ENCODE measurements at places on chromosomes 5 and 9.

DNA sequence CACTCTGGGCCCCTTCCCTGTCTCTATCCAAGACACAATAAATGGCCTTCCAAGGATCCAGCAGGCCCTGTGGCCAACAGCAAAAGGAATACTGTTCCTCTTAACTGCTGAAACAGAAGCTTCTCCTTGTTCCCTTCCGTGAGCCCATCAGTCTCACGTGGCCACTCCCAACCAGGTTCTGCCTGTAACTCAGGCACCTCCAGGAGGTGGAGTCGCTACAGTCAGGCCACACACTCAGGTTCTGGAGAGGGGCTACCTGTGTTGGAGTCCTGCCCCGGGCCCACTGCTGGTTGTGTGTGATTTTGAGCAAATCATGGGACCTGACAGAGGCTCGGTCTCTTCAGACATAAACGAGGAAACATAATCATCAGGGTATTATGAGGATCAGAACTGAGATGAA is 10.3 kb downstream of the FAT2 start:
- no peak for DNase-seq

DNA sequence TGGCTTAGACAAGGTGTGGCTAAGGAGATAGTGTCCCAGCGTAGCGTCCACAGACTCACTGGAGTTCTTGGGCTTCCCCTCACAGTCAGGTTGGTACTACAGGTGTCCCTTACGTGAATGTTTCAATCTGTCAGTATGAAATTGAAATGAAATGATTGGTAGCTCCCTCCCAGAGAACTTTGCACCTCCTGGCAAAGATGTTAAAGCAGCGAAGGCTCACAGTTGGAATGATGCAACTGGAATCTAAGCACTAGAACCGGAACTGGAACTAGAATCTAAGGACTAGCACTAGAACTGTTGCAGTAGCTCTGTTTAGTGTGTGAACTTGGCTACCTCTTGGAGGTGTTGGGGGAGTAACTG is 1.1 kb downstream of the SLC31A1 start:
- DNase-seq = no peak

DNA sequence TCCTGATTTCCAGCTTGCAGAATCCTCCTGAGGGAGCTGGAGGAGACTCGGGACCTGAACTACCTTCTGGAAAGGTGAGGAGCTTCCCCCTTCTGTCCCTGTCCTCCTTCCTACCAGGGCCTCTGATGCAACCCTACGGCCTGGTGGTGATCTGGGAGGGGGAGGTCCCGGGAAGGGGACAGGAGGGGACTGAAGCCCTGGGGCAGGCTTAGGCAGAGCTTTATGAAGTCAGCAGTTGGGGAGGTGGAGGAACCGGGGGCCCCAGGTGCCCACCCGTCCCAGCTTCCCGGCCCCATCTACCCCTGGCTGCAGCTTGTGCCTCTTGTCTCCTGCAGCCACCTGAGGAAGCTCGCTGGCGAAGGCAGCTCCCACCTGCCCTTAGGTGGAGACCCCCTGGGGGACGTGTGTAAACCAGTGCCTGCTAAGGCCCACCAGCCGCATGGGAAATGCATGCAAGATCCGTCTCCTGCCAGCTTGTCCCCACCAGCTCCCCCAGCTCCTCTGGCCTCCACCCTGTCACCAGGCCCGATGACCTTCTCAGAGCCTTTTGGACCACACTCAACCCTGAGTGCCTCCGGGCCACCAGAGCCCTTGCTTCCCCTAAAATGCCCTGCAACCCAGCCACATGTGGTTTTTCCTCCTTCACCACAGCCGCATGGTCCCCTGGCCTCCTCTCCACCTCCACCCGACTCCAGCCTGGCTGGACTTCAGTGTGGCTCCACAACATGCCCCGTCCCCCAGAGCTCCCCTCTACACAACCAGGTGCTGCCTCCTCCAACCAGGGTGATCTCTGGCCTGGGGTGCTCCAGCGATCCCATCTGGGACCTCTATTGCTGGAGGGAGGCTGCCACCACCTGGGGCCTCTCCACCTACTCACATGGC is 2.1 kb downstream of the SPATA31E1 start:
- DNase-seq = no peak

DNA sequence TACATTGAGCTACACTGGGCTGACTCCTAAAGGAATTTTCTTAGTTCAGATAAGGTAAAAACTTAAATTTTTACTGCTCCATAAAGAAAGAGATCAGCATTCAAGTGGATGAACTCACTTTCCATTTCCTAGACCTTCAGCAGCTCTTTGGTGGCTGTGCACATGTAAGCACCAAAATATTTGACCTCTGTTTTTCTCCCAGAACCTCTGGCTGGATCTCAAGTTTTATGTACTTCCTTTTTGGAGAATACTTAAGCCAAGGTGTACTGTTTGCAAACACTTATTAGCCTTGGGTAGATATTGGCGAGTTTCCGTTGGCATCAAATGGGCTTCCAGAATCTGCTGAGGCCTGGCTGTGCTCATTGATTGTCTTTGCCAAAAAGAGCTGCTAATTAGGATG is 10.3 kb downstream of the TNC start:
- DNase-seq = no peak

DNA sequence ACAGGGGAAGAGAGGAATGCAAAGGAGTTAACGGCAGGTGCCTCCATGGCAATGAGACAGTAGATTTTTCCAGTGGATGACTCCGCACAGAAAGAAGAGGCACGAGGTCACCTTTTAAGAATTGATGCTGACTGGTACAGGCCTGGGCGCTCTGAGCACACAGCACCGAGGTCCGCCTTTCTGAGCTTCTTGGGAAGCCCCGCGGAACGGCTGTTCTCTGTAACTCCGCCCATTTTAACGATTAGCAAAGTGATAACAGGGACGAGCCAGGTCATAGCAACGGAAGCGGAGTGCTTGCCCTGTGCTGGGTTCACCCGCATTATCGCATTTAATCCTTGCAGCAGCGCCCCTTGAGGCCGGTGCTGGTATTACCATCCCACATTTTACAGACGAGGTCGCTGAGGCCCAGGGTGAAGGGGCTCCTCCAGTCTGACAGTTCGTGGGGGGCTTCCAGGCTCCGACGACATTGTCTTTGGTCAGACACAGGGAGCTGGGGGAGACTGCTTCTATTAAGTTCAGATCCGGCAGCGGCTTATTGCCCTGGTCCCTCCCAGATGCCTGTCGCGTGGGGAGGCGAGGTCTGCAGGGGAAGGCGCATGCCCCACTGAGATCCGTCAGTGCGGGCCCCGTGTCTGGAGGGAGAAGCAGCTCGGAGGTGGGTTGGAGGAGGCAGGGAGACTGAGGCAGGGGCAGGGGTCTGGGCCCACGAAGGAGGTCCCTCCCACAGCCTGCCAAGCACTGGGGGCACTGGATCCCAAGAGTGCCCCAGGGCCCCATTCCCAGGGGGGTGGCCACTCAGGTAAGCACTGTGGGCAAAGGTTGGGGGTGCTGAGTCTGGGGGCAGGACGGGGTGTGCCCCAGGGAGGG is 22.3 kb upstream of the HMCN2 start:
- peak; percentile 87 for DNase-seq

DNA sequence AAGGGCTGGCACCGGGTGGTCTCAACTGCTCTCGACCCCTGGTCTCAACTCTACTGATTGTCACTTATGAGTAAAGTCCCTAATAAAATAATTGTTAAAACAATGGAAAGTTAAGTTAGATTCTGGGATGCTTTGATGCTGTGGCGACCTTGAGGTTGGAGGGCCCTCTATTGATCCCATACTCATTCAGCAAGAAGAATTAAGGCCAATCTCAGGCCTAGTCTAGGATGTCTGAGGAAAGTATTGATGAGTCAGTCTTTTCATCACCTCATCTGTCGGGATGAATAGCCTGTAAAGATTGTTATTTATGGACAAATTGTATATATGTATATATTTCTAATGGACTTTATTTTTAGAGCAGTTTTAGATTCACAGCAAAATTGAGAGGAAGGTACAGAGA is 50.8 kb downstream of the WDR36 start:
- DNase-seq = no peak

GRCh38 chr9:108551030-108551841 is 304.6 kb downstream of the ACTL7B start:
- no peak for DNase-seq

DNA sequence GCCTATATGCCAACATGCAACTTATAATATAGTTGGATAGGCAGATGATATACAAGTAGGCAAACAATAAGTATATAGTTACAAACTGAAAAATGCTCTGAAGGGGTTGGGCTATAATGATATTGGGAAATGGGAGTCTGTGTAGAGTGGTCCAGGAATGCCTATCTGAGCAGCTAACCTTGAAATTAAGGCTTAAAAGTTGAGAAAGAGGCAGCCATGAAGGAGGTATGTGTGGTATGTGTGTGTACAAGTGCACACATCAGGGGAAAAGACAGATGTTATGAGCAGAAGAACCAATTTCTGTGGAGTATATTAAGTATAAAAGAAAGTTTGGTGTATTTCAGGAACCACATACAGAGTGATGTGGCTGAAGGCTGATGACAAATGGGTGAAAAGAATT is 154.9 kb upstream of the PAPPA start:
- no peak for DNase-seq

DNA sequence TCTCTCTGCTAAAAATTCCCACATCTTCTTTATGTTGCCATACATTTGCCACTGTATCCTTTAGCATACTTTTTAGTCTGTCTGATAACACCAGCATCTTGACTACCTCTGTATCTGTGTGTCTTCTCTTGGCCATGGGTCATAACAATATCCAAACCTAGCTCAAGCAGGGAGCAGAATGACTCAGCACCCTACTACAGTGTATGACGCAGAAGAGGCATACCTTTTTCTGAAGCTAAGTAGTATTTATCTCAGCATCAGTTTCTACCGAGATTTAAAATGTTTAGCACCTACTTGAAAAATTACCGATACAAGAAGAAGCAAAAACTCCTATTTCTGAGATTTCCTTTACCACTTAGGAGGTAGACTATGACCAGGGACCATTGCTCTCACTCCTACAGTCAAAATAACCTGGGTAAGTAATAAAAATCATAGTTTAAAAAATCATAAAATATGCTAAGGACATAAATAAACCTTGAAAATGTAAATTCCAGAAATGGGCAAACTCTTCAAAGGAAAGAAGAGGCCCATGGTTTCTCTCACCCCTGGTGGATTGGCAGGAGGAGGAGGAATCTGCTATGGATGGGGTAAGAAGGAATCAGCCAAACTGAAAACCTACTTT is 286.5 kb downstream of the MAST4 start:
- no peak for DNase-seq

DNA sequence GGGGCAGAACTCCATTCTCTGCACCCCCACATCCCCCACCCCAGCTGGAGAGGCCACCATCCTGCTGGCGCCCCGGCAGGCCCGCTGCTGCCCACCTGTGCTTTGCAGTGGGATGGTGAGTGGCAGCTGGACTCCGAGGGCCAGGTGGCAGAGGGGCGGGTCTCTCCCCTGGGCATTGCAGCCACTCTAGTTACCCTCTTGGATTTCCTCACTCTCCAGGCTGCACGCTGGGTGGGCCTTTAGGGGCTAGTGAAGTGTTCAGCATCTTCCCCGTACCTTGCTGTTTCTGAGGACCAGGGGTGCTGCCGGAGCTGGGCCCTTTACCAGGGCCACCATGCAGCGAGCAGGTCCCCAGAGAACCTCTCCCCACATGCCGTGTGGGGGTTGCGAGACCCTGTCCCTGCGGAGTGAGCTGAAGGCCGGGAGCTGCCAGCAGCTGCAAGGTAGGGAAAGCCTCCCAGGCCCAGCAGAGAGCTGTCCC is 88.4 kb upstream of the SH3PXD2B start:
- DNase-seq = no peak

- DNase-seq = no peak
These were observed 13.5 kb downstream of the COL5A1 start for GRCh38 chr9:134655101-134655500.

DNA sequence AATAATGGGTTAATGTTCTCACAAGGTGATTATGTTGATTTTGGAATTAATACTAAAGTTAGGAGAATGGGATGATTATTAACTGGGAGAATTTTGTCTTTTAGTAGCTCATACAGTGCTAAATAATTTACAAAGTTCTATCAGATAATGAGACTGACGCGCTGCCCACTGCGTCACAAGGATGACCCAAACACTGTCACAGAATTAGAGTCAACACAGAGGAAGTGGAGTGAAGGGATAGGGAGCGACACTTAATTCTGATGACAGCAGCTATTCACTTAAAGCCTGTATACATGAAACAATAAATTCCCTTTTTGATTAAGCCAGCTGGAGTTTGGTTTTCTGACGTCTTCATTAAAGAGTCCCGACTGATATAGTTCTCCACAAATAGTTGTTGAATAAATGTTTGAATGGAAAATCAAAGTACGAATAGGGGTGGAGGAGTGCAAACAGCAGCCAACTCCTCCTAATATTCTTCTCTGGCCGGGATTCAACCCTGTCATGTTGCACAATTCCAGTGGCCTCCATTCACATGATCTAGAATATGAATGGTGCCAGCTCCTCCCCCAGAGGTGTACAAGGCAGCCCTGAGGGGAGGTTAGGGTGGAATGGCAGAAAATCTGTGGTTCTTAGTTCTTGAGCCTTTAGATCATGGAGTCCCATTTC is 140.3 kb downstream of the PCSK1 start:
- no peak for DNase-seq

- no peak for DNase-seq
These were observed 52.4 kb upstream of the COX7C start for GRCh38 chr5:86565197-86565789.

GRCh38 chr5:52773342-52773741 is 14.4 kb upstream of the ITGA1 start:
- DNase-seq = no peak

DNA sequence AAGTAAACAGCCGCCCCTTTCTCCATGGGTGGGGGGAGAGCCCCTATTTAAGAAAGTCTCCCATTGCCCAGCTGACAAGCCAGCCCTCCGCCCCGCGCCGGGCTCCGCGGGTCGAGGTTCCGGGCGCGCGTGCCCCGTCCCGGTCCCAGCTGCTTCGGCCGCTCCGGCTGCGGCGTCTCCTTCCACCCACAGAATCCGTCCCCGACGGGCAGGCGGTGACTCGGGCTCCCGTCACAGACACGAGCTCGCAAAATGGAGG is 223 bp downstream of the NR3C1 start:
- no peak for DNase-seq

- DNase-seq = no peak
These were observed 133.8 kb upstream of the MOCS2 start for GRCh38 chr5:53243403-53243802.

DNA sequence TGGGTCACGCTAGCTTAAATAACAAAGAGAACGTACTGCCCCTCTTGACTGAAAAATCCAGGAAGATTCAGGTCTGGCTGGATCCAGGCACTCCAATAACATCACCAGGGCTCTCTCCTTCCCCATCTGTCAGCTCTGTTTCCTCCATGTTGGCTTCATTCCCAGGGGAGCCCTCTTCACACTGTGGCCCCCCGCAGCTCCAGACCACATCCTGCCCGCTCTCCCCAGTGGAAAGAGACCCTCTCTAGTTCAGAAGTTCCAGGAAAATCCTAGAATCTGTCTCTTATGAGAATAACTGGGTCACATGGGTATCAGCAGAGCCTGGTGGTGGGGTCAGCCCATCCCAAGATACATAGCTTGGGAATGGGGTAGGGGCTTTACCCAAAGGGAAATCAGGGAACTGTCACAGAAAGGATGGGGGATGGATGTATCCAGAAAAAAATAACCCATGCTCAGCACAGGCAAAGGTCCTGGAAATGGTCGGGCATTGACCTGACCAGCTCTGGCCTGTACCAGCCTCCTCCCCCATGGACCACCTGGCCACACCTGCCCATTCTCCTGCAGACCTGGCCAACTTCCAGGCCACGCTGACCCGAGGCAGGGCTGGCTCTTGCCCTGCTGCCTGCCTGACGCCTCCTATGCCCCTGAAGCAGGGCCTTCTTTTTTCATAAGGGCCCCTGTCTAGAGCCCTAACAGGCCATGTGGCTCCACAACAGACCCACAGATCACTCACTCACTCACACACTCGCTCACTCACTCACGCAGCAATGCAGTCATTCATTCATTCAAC is 65.9 kb downstream of the COL23A1 start:
- no peak for DNase-seq

Data from CD4-positive, alpha-beta T cell treated with Interleukin-17A for 4 hours (primary cell).